Stimulated activated CD4-positive, alpha-beta T cell treated with anti-CD3 and anti-CD28 coated beads, Interleukin-1b, Interleukin-23, amount 100 ng/mL, for 1 hour (primary cell): ENCODE measurements at places on chromosomes 2 and 18.

DNA sequence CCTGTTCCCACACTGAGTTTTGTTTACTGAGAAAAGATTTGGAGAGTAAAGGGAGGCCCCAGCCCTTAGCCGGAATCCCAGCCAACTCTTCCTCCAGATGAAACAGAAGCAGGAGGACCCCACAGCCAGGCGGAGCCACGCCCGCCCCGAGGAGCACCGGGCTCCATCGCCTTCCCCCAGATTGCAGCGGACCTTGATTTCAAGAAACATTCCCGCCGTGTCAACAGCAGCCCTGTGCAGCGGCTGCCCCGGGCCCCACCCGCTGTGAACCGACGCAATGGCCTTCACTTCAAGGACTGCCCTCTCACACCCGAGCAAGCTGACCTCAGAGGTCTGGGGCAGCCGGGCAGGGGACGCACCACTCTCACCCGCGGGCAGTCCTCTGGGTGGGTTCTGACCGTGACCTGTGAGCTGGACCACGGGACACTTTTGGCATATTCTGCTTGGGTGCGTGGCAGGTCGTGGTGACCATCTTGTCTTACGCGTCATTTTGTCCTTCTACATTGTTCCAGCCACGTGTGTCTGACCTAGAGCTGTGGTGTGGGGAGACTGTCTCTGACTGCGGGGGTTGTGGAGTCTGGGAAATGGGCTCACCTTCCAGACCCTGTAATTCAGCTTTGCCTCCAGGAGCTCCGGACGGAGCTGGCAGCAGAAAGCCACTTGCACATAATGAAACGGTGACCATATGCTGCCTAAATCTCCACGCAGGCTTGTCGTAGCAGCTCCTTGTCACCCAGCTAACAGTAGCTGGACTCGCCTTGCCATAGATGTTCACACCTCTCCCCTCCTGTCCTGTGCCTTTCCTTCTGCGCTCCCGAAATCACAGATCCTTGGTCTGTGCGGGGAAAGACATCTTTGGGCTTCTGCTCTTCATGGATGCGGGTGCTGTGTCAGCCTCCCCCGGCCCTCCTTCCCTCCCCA lies 32.0 kb upstream of the INHBB start:
- no peak for DNase-seq

DNA sequence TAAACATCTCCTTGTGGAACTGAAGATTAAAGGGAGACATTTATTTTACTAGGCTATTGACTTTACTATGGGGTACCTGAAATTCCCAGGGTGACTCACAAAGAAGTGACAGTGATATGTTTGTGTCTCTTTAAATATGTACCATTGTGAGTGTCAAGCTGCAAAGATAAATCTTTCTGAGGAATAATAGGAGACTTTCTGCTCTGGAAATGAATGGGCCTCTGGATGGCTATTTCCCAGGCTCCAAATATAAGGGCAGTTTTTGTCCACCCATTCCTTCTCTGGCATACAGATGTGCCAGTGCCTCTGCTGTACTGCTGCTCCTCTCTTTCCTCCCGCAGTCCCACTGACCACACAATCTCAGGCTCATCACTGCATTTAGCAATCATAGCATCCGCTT lies 586.4 kb upstream of the CNTNAP5 start:
- DNase-seq: no peak

- no peak for DNase-seq
These were observed 139.7 kb downstream of the HRH4 start for GRCh38 chr18:24600076-24600654.

- DNase-seq: no peak
These were observed 1696.1 kb upstream of the LRRTM1 start for GRCh38 chr2:82000606-82001005.

DNA sequence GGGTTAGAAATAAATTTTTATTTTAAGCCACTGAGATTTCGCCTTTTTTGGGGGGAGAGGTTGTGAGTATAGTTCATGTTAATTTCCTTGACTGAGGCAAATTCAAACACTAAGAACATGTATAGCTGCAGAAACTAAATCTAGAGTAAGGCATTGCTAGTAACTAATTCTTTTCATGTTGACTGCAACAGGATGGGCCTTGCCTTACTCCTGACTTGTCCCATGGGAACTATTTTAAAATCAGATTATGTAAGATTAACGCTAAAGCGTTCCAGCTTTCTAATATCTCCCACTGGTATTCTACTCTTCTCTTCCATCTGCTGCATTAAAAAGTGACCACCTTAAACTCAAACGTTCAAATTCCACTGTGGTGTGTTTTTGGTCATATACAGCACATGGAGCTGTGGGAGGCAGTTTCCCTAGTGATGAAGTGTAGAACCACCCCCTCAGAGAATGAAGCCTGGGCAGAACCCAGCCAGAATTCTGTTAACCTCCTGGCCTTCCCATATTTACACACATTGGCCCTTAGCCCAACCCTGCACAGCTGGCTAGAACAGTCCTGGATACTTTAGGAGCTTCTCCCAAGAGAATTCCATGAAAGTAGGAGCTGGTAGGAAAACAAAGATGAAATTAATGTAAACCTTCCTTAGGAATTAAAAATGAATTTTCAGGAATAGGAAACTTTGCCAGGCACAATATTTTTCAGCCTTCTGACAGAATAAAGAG lies 687.8 kb downstream of the SLC4A3 start:
- no peak for DNase-seq

- no peak for DNase-seq
These were observed 74.7 kb downstream of the KIAA2012 start for GRCh38 chr2:202147775-202148174.

DNA sequence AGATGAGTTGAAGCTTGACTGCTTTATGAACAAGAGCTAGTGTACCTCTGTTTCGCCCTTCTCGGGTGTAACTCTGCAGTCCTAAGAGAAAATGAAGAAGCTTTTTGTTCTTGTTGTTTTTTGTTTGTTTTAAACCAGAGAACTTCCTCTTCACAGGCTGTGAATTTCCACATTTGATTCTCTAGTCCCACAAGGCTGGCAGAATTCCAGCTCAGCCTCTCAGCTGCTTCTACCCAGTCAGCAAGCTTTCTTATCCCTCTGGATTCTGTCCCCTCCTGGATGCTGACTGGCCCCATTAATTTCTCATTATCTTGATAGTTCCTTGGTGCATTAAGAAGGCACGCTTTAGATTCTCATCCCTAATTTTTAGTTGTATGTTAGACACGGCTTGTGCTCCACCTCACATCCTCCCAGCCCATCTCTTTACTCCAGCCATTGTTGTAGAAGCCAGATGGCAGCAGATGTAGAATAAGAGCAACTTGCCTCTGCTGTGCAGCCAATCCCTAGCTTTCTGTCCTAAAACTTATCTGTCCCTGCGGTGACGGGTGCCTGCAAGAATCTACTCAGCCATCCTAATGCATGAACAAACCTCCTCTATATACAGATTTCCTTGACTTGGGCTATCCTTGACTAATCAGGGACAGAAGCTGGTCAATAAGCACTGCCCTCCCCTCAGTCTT lies 12.3 kb upstream of the RESP18 start:
- no peak for DNase-seq

- no peak for DNase-seq
These were observed 401.4 kb upstream of the POU3F3 start for GRCh38 chr2:104452558-104452957.

- DNase-seq: no peak
These were observed 24.1 kb downstream of the ZFP36L2 start for GRCh38 chr2:43202289-43202688.

- no peak for DNase-seq
These were observed 60.6 kb downstream of the DIPK1C start for GRCh38 chr18:74396171-74397169.

- no peak for DNase-seq
These were observed 30.6 kb downstream of the ORC4 start for GRCh38 chr2:147989809-147990403.

- DNase-seq: no peak
These were observed 51.2 kb downstream of the INHBB start for GRCh38 chr2:120396861-120397811.

GRCh38 chr2:121809607-121810006 lies 54.2 kb downstream of the TSN start:
- no peak for DNase-seq

DNA sequence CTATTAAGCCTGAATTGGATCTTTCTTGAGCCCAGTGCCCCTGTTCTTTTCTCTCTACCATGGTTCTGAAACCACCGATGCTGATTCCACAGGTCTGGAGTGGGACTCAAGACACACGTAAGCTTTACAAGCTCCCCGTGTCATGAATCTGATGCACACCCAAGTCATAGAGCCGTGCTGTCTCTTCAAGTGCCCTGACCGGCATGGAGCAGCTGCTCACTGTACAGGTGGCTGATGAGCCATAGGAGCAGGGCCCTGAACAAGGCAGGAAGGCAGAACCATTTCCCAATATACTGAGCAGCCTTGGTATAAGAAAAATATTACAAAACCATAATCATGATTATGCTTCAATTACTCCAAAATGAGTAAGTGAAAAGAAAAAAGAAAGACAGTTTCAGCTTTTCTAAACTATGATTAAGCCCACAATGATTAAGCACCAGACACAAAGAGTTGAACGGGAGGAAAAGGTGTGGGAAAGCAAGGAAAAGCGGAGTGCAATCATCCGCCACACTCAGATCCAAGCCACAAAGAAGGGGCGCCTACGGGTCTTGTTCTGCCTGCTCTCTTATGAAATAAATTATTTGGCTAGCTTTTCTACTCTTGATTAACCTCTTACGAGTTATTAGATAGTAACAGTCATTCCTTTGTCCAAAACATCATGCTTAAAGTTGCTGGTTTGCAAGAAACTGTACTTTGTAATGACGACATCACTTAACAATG lies 41.7 kb downstream of the NOL10 start:
- DNase-seq: no peak

GRCh38 chr2:134410006-134410405 lies 156.1 kb downstream of the MGAT5 start:
- no peak for DNase-seq

- no peak for DNase-seq
These were observed 25.3 kb upstream of the STEAP3 start for GRCh38 chr2:119198240-119198840.

DNA sequence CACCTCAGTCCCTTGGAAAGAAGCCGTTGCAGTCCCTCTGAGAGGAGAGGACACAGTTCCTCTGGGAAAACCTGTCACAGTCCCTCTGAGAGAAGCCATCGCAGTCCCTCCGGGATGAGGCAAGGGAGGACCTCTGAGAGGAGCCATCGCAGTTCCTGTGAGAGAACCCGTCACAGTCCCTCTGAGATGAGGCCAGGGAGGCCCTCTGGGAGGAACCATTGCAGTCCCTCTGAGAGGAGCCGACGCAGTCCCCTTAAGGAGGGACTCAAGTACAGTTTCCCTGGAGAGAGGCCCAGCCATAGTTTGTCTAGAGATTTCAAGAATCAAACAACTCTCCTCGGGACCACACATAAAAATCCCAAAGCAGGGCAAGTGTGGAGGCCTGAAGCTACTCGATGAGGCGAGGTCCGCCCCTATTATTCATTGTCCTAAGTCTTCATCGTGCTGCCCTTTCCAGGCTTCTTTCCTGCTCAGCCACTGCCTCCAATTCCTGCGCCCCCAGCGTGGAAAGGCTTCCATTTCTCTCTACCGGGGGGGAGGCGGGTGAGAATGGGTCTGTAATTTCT lies 630 bp upstream of the ZNF512 start:
- no peak for DNase-seq

GRCh38 chr2:127637725-127638252 lies 8.2 kb upstream of the GPR17 start:
- DNase-seq: no peak

DNA sequence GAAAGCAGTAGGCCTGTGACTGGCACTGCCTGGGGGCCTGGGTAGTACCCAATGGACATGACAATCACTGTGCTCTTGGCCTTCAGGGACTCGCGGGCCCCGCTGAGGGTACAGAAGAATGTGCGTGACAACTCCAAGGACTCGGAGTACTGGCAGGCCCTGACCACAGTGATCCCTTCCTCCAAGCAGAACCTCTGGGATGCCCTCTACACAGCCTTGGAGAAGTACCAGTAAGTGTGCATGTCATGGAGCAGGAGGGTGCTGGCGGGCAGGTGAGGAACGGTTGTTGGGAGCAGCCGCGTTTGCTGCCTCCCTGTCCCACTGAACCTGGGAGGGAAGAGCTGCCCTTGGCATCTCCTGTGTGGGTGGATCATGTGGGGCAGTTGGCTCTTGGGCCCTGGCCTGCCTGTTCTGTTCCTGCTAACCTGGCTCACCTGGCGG lies 23.3 kb downstream of the OTOF start:
- no peak for DNase-seq

DNA sequence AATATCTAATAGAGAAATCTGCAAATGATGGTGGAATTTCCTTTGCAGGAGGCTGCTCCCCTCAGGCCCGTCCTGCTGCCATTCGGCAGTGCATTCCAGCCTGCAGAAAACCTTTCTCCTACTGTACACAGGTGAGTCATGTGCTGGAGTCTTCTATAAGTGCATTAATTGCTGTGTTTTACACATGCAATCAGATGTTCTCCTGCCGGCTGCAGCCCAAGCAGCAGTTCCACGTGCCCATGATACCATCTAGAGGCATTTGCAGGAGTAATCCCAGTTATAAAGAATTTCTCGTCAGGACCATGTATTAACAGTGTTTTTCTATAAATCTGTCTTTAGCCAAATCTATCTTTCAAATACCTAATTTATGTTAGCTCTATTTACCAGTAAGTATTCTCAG lies 304.7 kb upstream of the HNMT start:
- no peak for DNase-seq

DNA sequence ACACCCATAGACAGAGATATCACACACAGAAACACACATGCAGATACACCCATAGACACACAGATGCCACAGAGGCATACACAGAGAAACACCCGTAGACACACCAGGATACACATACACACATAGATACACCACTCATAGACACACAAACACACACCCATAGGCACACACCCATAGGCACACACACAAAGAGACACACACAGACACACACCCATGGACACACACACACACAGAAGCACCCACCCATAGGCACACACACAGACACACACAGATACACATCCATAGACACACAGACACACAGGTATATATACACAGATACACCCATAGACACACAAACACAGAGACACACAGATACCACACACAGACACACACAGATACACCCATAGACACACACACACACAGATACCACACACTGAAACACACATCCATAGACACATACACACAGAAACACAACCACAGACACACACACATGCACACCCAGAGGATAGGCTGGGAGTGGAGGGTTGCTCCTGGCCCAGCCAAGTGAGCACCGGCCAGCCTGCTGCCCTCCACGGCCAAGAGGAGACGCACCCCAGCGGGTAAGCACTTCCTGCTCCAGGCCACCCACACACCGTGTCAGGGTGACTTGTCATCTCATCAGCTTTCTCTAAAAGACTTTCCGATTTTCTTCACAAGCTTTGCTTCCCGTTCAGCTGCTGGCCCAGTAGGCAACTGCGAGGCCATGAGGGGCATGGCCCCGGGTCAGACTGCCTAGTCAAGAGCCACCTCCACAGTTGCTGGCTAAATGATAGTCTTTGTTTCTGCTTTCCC lies 14.1 kb upstream of the CNNM3 start:
- DNase-seq: no peak

DNA sequence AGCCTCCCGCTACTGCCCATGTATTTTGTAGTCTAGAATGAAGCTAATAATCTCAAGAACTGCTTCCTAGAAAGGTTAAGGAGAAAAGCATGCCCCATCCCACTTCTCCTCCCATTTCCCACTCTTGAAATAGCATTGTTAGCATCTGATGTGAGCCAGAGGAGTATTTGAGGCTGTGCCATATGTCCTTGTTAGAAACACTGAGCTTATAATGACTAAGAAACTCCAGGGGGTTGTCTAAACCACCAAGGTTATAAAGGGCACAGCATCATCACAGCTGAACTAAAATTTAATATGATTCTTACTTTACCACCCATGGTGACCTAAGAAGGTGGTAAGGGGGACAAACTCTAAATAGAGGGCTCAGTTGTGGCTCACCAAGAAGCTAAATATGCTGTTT lies 16.6 kb downstream of the TSPYL6 start:
- no peak for DNase-seq

- DNase-seq: no peak
These were observed 5.0 kb downstream of the SNED1 start for GRCh38 chr2:241003369-241003768.
